Body of pancreas (tissue), 4 donors: ENCODE measurements at places on chromosomes 3 and 15. TPM values are rescaled to one million over a fixed set of nuclear protein-coding genes. Genes with fewer than 3 reads are reported as not detected.

The CSPG5 gene
- 0.26 TPM for total RNA-seq

- H3K4me3 ChIP-seq: no peak overlapping the region
- no peaks in the 10 kb centered on the region for H3K36me3 ChIP-seq
- no peaks in the 10 kb centered on the region for H3K27me3 ChIP-seq
- H3K27ac ChIP-seq: no peak overlapping the region
- DNase-seq: no peak
These were observed 46.0 kb downstream of the RHCG start for GRCh38 chr15:89450076-89451006.

DNA sequence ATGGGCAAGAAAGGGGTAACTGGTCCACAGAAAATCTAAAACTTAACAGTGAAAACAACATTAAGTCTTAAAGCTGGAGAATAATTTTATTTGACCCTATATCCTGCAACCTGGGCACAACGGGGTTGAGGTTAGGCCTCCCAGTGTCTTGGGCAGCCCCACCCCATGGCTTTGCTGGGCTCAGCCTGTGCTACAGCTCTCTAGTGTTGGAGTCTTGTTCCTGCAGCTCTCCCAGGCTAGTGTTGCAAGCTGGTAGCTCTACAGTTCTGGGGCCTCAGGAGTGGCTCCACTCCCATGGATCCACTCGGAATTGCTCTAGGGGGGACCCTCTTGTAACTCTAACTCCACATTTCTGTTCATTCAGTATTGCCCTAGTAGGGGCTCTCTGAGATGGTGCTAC is 24.9 kb upstream of the GNB4 start:
- no peak for DNase-seq
- no peaks in the 10 kb centered on the region for H3K36me3 ChIP-seq
- H3K27ac ChIP-seq: no peak overlapping the region
- no peaks in the 10 kb centered on the region for H3K4me1 ChIP-seq
- no peaks in the 10 kb centered on the region for H3K27me3 ChIP-seq
- no peak overlapping the region for H3K4me3 ChIP-seq

DNA sequence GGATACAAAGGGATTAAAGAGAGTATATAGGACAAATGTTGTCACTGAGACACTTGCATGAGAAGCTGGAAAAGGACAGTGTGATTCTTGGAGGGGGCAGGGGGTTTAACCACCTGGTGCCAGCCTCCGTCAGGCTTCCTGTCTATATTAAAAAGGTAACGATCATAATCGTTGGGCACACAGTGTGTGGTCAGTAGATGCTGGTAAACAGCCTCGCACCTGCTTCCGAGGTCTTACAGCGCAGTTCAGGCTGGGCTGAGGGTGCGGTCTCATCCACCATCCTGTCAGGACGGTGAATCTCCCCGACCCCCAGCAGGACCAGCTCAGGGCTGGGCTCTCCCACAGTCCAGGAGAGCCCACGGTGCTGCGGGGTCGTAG is 47.7 kb upstream of the SMAD6 start:
- H3K36me3 ChIP-seq: no peaks in the 10 kb centered on the region
- DNase-seq: no peak
- H3K27me3 ChIP-seq: no peaks in the 10 kb centered on the region
- H3K4me3 ChIP-seq: no peak overlapping the region

The GTF2E1 gene
- 3.6 TPM for total RNA-seq
